AG20443 (cell line): ENCODE measurements at places on chromosomes 13 and 19.

- DNase-seq = no peak
These were observed 5.9 kb upstream of the CCL25 start for GRCh38 chr19:8046569-8047165.

DNA sequence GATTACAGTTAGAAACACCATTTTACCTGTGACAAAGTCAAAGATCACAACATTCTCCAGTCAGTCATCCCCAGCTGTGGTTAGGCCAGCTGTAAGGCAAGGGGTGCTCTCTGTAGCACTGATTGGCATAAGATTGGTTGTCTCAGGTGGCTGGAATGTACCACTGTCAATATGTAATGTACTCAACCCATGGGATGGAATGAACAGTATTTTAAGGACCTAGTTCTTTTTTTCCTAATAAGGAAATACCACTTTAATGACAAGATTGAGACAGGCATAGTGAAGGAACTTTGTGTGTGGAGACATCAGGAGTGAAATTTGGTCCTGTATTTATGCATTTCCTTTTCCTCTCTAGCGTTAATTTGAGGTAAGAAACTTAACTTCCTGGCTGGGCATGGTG is 310.7 kb downstream of the ITGBL1 start:
- DNase-seq = no peak

DNA sequence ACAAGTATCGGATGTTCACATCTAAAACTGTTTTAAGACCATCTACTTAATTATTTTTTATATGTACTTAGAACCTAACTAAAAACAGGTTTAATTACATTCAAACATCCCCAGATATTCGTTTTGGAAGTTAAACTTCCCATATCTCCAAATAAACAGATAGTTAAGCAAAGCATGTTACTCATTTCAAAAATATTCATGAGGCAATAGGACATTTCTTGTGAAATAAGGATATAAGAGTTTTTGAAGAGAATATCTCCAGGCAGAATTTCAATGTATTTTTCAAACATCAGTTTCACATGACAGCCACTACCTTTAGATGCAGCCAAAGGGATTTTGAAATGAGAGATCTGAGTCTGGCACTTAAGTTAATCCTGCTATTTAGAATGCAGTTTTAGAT is 697.5 kb downstream of the SLITRK1 start:
- DNase-seq = no peak

DNA sequence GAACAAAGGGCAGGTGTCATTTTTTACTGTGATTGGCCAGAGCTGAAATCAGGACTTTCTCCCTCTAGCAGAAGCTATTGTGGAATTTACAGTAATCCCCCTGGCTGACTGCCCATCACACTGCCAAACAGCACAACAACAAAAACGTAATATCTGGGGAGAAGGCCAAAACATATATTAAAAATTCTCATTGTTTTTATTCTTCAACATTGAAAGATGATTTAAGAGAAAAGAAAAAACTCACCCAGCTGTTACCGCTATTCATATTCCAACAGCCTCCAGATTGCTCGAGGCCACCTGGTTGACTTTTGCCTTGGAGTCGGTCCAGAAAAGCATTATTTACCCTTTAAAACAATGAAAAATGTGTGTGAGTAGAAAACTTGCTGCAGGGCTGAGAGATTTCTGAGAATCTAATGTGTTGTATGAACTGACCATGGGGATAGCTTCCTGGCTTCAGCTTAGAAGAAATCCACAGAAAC is 97.2 kb downstream of the EPSTI1 start:
- DNase-seq = no peak

DNA sequence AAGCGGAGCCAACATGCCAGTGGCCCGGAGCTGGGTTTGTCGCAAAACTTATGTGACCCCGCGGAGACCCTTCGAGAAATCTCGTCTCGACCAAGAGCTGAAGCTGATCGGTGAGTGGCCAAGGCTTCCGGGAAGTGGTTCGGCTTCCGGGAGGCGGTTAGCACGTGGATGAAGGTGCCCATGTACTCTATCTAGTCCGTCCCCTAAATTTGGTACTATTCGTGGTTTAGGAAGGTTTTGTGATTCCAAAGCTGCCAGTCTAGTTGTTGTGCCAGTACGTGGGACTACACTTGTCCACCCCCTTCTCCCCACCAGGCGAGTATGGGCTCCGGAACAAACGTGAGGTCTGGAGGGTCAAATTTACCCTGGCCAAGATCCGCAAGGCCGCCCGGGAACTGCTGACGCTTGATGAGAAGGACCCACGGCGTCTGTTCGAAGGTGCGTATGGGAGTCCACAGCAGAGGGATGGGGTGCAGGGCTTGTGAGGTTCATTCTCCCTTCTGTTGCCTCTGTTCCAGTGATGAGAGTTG is 579 bp downstream of the RPS9 start:
- no peak for DNase-seq

DNA sequence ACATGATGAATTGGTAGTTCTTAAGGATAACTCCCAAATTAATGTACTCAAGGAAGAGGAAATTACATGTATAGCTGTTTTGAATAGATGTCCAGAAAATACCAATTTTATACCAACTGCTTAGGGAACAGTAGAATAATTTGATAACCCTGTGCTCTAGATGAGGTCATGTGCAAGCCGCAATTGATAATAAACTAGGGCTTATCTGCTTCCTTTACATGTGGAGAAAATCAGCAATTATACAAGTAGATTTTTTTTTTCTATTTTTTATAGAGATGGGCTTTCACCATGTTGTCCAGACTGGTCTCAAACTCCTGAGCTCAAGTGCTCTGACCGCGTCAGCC is 9.3 kb downstream of the TPT1 start:
- no peak for DNase-seq

- no peak for DNase-seq
These were observed 1.3 kb downstream of the KLF16 start for GRCh38 chr19:1862068-1862423.

GRCh38 chr13:76239031-76239680 is 603.0 kb downstream of the LMO7 start:
- DNase-seq = no peak

- DNase-seq = no peak
These were observed 766.2 kb downstream of the PCDH17 start for GRCh38 chr13:58397596-58398387.

DNA sequence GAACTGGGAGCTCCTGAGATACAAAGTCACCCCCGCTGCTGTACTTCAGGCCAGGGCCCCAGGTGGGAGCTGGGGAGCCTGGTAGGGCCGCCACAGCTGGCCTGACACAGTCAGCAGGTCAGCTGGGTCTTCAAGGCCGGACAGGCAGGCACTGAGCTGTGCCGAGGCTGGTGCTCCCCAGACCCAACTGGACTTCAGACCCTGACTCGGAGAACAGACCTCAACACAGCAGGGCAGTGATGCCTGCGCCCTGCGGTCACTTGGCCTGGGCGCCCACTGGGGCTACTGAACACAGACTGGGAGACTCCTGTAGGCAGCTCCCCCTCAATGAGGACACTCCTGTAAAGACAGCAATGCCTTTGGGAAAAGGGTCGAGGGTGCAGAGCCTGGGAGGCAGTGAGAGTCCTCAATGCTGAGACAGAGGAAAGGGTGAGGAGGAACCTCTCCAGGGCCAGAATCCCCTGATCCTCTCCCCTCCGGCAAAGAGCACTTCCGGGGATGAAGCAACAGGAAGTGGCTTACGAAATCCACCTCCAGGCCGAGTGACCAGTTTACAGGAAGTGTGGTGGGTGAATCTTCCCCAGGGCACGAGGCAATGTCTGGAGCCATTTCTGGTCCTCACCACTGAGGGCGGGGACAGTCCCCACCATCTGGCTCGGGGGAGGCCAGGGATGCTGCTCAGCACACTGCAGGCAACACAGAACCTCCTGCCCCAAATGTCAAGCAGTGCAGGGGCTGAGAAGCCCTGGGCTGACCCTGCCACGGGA is 40.8 kb upstream of the ISYNA1 start:
- DNase-seq = peak; percentile 91

DNA sequence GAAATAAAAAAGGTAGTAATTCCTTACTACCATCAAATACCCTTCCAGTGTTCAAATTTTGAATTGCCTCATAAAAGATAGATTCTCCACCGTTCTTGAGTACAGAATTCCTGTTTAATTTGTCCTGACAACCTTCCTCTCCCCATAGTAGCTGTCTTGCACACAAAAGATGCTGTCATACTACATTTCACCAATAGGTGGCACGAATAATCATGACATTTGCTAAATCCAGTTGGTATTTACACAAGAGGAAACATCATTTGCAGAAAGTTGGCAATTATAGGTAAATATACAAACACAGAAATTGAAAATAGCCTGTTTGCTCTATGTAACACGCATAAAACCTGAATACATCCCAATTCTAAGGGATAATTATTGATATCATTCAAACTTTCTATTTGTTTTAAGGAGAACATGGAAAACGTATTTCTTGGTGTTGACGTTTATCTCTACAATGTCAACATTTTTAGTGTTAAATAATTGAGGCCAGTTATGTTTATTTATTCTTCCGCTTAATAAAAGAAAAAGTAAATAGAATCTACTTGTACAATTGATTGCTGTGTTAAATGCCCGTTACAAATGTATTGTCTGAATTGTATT is 58.3 kb upstream of the CLDN10 start:
- peak; percentile 59 for DNase-seq

DNA sequence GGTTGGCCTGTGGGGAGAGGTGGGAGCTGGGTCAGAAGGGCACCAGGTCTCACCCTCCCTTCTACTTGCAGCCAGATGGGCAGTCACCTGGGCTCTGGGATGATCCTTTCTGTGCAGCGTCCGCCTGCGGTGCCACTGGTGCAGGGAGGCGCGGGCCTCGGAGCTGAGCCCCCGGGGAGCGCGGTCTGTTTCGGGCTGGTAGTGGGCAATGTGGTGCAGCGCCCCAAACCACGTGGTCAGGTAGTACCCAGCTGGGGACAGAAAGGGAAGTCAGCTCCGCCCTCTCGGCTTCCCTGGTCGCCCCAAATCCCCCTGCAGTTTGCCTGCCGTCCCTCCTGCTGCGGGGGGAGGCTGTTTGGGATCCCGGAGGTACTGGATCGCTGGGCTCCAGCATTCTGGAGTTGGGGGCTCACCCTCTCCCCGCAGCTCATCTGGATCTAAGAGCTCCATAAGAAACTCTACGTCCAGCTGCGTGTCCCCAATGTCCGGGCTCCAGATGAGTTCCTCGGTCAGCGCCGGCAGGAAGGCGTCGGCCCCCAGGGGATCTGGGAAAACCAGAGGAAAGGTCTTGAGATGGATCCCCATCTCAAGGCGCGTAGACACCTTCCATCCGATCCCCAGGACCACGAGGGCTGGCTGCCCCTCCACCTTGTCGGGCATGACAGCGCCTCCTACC is 8.8 kb downstream of the RINL start:
- DNase-seq = no peak

GRCh38 chr13:106835477-106835876 is 267.5 kb upstream of the ARGLU1 start:
- no peak for DNase-seq

GRCh38 chr13:32010136-32010535 is 21.4 kb upstream of the FRY start:
- peak; percentile 48 for DNase-seq

- peak; percentile 90 for DNase-seq
These were observed at the start of gene ZNF737 for GRCh38 chr19:20565321-20566018. Gene ZNF737, minus strand, starts transcription at chr19:20565781. Its CDS starts 141 bp downstream, at chr19:20565640.

DNA sequence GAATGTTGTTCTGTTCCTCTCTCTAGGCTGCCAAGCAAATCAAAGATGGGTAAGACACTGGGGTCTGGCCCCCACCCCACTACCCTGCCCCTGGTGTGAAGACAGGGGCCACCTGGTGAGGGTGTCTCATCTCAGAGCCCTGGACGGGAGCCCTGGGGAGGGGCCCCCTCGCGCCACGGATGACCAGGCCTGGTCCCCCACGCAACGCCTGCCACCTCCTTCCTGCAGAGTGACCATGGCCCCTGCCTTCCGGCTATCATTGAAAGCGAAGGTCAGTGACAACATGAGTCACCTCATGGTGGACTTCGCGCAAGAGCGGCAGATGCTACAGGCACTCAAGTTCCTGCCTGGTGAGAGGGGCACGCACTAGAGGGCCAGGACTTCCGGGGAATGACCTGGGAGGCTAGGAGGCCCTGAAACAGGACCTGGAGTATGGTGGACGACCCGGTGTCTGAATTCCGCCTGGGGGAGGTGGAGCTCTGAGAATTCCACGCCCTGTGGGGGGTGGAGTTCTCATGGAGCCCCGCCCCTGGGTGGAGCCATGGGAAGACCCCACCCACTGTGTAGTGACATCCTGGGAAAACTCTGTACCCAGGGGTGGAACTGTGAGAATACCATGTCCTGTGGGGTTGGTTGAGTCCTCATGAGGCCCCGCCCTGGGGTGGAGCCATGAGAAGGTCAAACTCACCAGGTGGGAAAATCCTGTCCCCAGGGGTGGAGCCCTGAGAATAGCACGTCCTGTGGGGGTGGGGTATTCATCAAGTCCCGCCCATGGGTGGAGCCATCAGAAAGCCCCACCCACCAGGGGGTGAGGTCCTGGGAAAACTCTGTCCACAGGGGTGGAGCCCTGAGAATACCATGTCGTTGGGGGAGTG is 6.1 kb downstream of the FSD1 start:
- no peak for DNase-seq

GRCh38 chr13:43036351-43037250 is 13.2 kb downstream of the DNAJC15 start:
- no peak for DNase-seq

DNA sequence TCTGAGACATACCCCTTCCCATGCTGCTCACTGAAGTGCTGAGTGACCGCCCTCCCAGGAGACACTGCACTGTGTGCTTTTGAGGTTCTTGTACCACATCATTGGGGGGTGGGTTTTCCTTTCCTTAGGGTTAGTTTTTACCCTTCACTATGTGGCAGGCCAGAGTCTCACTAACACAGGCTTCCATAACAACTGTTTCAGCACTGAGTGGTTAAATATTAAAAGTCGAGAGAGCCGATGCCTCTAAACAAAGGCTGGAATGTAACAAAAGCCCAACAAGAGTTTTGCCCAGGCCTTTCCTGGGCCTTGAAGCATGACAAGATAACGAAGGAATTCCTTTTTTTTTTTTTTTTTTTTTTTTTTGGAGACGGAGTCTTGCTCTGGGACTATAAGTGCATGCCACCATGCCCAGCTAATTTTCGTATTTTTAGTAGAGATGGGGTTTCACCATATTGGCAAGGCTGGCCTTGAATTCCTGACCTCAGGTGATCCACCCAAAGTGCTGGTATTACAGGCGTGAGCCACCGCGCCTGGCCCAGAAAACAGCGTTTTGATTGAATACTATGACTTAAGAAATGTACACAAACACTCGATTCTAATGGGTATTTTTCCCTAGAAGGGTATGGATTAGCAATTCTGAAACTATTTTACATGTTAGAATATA is 46.5 kb downstream of the ZNF823 start:
- no peak for DNase-seq

- DNase-seq = no peak
These were observed 31.0 kb downstream of the PTPRS start for GRCh38 chr19:5309438-5310204.

DNA sequence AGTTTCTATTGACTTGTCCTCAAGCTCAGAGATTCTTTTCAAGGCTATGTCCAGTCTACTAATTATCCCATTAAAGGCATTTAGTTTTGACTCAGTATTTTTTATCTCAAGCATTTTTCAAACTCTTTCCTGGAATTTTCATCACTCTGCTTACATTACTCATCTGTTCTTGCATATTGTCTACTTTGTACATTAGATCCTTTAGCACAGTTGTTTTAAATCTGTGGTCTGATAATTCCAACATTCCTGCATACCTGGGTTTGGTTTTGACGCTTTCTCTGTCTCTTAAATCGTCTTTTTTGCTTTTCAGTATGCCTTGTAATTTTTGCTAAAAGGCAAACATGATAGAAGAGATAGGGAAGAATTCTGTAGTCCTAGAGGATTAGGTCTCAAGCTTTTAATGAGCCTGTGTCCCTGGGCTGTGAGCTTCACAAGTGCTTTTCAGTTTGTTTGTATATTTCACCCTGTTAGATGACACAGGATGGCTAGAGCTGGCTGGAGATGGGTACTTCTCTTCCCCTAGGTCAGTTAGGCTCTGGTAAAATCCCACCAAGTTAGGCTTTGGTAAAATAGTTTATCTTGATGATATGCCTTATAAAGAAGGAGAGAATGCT is 46.1 kb upstream of the GPC6 start:
- no peak for DNase-seq
